ENCODE measurements at places on chromosomes 12 and 14.

DNA sequence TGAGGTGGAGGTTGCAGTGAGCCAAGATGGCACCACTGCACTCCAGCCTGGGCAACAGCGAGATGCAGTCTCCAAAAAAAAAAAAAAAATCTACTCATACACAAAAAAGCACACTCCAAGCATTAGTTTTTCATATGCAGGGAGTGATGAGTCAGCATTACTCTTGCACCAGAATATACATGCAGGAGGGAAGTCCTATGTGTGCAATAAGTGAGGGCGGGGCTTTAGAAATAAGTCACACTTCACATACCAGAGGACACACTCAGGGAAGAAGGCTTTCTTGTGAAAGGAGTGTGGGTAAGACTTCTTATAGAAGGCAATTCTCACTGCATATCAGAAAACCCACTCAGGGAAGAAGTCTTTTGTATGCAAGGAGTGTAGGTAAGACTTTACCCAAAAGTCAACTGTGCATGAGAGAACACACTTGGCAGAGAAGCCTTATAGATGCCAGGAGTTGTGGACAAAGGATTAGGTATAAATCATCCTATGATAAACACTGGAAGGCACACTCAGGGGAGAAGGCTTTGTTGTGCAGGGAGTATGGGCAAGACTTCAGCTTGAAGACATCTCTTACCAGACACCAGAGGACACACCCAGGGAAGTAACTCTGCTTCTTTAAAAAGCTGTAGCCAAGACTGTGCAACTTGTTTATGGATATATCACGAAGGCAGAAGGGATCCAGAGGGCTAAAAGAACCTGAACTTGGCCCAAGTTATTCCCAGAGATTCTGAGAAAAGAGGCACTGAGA lies 50.5 kb downstream of the ATF7 start:
- DNase-seq = no peak

DNA sequence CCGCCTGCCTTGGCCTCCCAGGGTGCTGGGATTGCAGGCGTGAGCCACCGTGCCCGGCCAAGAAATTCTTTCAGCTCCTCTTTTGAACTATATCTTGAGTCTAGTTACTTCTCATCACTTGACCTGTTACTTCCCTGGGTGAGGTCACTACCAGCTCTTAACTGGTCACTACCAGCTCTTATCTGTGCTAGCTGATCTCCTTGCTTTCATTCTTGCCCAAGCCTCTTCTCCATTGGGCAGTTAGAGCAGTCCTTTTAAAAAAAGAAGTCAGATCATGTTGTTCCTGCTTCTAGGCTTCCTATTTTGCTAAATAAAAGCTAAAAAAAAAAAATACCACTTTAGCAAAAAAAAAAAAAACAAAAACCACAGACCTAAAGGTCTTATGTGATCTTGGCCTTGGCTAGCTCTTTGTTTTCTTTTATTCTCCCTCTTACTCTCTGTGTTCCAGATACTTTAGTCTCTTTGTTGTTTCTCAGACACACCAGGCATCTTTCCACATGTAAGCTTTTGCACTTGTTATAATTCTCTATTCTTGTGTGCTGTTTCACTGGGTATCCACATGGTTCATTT lies 63.5 kb downstream of the RAD51B start:
- no peak for DNase-seq

GRCh38 chr12:95173392-95174251 lies 43.6 kb downstream of the FGD6 start:
- no peak for DNase-seq

DNA sequence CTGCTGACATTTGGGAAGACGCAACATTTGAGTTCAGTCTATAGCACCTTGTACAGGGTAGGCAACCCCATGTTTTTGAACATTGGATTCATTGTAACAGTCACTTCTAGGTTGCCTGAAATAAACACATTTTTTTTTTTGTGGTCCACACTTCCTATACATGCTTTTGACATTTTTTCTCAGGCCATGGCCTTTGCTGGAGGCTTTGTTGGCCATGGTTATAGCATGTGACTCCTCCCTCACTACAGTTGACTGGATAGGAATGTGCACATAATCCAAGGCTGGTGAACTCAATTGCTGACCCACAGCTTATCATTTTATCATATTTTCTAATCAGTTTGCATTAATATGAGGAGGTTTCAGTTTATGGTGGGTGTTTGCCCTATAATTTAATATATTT lies 60.6 kb downstream of the TMEM117 start:
- no peak for DNase-seq

DNA sequence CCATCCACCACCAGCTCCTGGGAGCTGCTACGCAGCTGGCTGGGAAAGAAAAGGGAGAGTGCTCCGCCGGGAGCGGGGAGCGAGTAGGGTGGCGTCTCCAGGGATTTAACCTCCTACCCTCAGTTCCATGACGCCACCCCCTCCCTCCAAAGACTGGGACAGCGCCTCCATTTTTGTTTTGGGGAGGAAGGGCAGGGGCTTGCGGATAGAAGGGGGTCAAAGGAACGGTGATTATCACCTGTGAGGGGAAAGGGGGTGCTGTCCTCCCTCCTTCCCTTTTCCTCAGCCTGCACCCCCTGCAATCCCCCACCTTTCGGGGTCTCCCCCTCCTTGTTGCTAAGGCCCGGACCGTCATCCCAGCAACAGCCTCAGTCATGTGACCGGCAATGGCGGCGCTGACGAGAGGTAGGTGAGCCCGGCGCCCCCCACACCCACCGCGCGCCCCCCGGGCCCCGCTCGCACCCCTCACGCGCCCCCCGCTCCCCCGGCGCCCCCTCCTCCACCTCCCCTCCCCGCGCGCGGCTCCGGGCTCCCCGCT lies at the start of gene DTX3:
Gene DTX3 (plus strand): TSS at position 371 of the 538 bp plus-strand sequence. CDS start 1,694 bp downstream, outside the sequence.
- DNase-seq = peak; percentile 35

DNA sequence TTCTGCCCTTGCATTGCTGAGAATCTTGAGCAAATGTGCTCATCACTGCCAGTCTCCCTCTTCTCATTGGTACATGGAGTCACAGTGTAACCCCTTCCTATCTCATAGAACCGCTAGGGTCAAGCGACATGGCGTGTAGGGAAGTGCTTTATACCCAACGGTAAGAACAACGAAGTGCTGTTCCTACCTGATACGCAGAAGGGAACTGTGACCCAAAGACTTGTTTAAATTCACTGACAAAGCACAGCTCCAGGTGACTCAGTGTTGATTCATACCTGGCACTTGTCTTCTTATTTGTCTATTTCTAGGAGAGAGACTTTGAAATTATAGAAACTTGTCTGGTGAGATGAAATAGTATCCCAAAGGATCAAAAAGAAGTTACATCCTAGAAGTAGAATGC lies 53.7 kb downstream of the FBXL14 start:
- no peak for DNase-seq

DNA sequence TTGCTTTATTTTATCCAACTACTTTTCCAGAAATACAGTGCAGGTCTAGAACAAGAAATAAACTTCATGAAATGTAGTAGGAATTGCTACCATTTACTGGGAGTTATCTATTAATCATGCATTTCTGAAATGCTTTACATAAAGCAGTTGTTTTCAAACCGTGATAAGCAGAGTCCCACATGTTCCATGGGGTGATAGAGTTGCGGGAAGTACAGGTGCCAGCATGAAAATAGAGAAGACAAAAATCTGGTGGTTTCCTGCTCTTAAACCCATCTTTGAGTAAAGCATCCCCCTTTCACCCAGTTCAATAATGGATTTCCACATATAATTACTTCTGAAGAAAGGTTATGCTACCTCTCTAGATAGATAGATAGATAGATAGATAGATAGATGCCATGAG lies 123.7 kb upstream of the PDZRN4 start:
- DNase-seq = no peak

DNA sequence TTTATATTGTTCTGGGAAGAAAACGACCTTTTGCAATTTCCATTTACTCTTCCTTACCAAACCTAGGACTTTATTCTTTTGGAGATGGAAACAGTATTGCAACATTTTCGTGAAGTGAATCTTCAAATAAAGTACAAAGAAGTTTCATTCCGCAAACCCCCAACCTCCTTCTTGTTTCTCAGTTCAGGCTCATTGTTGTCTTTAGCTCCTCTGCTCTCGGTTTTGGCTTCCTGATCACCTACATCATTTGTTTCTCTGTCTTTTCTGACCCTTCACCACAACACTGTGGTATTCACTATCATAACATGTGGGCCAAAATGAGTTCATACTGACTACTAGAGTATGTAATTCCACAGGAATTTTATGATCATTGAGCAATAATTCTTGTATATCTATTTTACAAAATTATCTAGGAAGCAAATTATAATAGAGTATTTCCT lies 266.8 kb downstream of the ADAMTS20 start:
- DNase-seq = no peak

DNA sequence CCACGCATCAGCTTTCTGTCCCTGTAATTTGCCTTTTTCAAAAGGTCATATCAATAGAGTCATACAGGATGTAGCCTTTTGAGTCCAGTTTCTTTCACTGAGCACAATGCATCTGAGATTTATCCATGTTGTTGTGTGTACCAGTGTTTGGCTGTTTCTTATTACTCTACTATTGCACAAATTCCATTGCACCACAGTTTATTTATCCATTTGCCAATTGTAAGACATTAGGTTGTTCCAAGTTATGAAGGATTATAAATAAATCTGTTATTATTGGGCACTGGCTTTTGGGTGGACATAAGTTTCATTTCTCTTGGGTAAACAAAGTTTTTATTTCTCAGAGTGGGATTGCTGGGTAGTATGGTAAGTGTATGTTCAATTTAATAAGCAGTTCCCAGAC lies 68.3 kb upstream of the TBPL2 start:
- no peak for DNase-seq

GRCh38 chr14:73428353-73428824 lies 30.0 kb downstream of the NUMB start:
- DNase-seq = no peak

DNA sequence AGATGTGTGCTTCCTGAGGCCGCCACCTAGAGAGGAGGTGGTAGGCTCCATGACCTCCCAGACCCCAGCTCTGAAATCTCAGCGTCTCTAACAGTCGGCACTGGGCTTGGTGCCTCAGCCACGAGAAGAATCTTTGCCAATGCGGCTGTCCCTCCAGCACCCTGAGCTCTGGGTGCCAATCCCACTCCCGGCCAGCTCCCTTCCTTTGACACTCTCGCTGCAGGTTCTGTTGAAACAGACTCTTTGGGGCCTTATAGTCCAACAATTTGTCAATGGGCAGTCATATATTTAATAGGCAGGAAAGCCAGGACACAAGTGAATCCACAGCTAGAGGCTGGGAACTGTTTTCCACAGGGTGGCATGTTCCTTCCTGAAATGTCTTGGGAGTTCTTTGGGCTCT lies 52.8 kb downstream of the PRMT8 start:
- DNase-seq = no peak

DNA sequence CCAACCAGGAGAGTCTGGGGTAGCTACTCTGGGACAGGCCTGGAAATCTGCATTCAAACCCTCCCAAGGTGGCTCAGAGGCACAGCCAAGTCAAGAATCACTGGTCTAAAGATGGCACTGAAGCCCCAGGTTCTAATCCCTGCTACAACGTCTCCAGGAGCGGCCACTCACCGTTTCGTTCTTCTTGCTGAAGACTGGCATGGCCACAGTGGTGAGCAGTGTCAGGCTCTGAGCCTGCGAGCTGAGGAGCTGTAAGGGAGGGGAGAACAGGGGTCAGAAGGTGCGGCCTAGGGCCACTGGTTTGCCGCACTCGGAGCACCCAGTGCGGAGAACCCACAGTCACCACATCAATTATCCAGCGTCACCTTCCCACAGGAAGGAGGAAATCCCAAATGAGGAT lies 38.8 kb downstream of the CACNA2D4 start:
- DNase-seq = no peak

DNA sequence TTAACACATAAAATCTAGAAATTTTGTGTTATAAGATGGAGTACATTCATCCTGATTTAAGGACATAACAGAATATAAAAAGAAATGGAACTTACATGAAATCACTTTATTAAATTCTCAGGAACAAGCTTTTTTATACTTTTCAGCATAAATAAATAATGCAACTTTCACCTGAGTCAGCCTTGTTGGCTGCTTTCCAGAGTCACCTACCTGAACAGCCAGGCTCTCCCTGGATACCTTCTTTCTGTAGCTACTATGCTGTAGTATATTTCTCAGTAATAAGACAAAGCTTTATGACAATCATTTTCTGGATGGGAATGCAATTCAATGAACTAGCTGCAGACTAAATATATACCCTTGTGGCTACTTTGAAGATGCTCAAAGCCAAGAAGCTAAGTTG lies 111.9 kb downstream of the NTS start:
- no peak for DNase-seq

GRCh38 chr12:100472325-100472724 lies 1.3 kb upstream of the NR1H4 start:
- DNase-seq = no peak

DNA sequence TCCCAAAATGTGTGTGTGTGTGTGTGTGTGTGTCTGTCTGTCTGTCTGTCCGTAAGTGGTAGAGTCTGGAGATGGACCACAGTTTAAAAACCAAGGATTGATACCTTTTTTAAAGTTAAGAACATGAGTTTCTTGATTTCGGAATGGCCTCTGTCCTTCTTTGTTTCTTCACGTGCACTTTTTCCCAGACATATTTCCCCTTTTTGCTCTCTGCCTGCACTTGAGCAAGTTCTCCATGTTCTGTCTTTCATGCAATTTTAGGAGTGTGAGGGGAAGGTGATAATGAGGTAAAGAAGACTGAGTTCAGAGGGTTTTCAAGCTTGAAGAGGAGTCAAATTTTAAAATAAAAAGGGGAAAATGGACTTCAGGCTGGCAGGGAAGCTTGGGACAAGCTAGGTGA lies 12.7 kb downstream of the OLR1 start:
- no peak for DNase-seq

GRCh38 chr12:53983950-53984572 lies 885 bp upstream of the HOXC10 start:
- DNase-seq = no peak

- no peak for DNase-seq
These were observed 41.8 kb upstream of the CORO1C start for GRCh38 chr12:108772891-108773797.

Measured in DND-41 (cell line).